Common myeloid progenitor, CD34-positive (primary cell): ENCODE measurements at places on chromosomes 1 and 21.

GRCh38 chr1:7418442-7419080 is 352.5 kb upstream of the VAMP3 start:
- no peak for DNase-seq

- DNase-seq = no peak
Measured at GRCh38 chr1:108715932-108716331, 3.2 kb downstream of the FNDC7 start.

DNA sequence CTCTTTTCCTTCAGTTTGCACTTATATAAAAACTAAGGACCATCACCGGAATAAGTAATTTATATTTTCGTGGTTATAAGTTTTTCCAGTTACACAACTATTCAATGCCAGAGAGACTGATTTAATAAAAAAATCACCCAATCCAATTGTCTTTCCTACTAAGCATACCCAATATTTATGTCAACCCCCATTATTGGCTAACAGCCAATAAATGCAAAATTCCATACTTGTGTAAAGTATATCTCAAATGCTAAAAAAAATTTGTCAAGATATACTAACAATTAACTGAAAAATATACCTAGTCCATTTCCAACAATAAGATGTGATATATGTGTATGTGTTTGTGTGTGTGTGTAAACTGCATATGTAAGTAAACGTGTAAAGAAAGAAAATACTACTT is 117.4 kb downstream of the AGBL4 start:
- no peak for DNase-seq

- no peak for DNase-seq
Measured at GRCh38 chr1:100775483-100775882, 55.9 kb downstream of the VCAM1 start.

GRCh38 chr1:53024117-53024516 is 37.9 kb upstream of the PODN start:
- DNase-seq = no peak

- no peak for DNase-seq
Measured at GRCh38 chr1:110475362-110476027, 24.5 kb downstream of the PROK1 start.

- DNase-seq = no peak
Measured at GRCh38 chr1:38120552-38121230, 74.1 kb upstream of the POU3F1 start.

- DNase-seq = no peak
Measured at GRCh38 chr1:193113992-193114332, 7.9 kb upstream of the CDC73 start.

GRCh38 chr1:162009501-162010174 is 14.0 kb downstream of the OLFML2B start:
- DNase-seq = no peak

DNA sequence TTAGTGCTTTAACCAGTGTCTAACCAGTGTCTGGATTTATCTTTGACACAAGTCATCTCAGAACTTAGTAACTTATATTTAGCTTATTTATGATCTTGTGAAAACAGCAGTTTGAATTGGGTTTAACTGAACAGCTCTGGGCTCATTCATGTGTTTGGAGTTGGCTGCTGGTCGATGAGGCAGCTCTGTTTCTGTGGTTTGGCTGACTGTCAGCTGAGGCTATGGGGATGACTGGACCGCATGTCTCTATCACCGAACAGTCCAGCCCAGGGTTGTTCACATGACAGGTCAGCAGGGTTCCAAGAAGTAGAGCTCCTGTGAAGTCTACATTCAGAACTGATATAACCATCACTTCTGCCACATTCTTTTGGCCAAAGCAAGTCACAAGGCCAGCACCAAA is 29.1 kb upstream of the C21orf91 start:
- no peak for DNase-seq

- DNase-seq = no peak
Measured at GRCh38 chr1:41853907-41854306, 64.8 kb downstream of the HIVEP3 start.

GRCh38 chr1:86419277-86419903 is 4.6 kb upstream of the CLCA2 start:
- peak; percentile 81 for DNase-seq

DNA sequence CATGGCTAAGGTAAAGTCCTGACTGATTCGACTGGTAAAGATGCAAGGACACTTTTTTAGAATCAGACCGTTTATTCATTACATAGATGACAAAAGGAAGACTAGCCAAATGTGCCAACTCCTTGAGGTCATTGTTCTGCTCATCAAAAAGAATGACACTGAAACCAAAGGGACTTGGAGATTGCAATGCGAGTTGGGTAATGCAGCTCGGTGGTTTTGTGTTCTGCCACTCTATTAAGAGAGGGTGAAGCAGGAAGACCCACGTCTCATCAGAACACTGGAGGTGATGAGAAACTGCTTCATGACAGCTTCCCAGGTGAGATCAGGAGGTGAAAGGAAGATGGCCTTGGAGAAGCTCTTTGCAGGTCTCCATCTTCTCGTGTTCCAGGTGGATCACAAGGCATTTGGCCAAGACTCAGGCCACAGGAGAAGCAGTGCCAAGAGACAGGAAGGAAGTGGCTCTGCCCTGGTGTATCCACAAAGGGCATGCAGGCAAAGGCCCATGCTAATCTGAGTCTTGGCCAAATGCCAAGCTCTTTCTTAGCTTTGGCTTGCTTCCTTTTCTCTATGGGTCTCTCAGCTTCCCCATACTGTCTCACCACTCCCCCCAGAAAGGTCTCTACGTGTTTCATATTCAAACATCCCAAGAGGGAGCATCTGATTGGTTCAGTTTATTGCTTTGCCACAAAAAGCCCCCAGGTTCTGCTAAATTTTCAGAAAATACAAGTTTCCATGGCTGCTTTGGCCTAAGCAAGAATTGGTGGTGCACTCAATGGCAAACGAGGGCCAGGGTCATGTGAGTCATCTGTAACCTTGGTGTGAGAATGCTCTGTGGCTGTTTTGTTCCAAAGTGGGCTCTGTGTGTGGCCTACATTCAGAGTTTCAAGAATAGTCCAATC is 5.7 kb upstream of the CCT8 start:
- peak; percentile 84 for DNase-seq

DNA sequence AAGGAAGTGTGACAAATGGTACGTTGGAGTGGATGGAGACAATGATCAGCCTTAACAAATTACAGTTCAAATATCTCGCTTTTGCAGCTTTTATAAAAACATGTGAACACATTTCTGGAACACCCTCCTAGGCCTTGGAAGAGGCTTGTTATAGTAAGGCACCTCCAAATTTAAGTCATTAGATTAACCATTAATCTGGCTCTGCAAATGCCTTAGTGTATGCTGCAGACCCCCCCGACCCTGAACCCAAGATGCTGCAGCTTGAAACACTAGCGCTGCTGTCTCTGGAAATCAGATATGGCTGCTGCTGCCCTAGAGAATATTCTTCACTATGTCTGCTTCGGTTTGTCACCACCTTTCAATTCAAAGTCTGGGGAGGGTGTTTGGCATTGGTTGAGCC is 196.4 kb downstream of the MIS18A start:
- no peak for DNase-seq
